ENCODE measurements at places on chromosomes 1 and 21.

DNA sequence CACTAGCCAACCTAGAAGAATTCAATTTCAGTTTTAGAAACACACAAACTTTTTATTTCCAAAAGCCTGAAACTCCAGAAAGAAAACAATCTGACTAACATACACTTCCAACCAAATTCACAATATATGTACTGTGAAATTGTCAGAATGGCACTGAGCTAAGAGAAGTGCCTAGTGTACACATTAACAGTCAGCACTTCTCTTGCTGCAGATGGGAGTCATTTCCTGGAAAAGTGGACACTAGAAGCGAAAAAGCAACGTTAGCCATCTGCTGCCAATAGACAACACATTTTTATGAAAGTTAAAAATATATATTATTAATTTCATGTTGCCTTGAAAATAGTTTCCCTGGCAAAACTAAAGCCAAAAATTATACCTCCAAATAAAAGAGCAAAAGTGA, 66.1 kb downstream of the EPS15 start:
- DNase-seq, result no peak

GRCh38 chr1:80367058-80367457, 1360.5 kb upstream of the ADGRL4 start:
- DNase-seq, result no peak

DNA sequence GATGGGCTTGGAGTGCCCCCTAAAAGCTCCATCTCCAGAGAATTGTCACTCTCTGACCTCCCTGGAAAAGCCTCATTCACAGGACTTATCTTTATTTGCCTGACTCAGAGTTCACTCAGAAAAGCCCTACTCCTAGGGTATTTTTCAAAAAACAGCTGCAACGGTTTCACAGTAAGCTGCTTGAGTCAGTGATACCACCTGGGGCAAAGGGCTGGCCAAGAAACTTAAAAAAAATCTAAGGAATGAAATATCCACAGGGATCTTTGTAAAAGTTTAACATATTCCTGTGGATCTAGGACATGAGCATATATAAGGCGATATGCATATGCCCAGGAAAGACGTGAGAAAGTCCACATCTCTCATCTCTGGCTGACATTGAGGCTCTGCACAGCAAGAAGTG, 33.8 kb upstream of the TSPAN2 start:
- no peak for DNase-seq

DNA sequence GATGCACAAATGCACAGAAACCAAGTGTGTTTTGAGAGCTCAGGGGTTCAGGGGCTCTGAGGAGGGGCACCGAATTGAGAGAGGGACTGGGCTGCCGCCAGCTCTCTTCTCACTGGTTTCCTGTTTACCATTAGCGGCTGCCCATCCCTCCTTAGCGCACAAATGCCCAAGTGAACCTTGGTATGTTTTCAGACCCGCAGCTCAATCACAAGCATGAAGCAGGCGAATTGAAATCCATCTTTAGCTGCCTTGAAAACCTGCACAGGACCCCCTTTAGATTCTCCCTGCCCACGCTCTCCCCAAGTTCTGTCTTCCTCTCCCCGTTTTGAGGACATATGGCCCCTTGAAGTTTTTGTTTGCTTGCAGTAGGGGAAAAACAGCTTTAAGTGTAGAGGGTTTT, 61.1 kb upstream of the ACOT11 start:
- DNase-seq, result no peak

GRCh38 chr21:36765229-36765628, 66.3 kb downstream of the SIM2 start:
- no peak for DNase-seq

GRCh38 chr21:32886339-32886738, 114.8 kb upstream of the PAXBP1 start:
- DNase-seq, result peak; percentile 20

DNA sequence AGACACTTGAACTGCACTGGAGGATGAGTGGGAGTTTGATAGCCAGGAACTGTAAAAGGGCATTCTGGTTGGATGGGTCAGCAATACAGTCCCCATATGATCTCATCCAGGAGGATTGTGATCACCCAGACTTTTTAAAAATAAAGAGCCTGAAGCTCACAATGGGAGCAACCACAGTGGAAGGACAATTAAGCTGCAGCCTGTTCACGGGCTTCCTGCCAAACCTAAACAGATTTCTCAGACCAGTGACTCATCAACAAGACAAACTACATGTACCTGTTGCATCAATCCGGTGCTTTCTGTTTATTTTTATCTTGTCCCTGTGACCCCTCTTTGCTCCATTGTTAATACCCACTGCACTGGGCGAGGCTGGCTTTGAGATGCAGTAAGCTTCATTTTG, 52.3 kb downstream of the PAPPA2 start:
- no peak for DNase-seq

GRCh38 chr1:185578293-185578692, 155.9 kb upstream of the HMCN1 start:
- DNase-seq, result no peak

DNA sequence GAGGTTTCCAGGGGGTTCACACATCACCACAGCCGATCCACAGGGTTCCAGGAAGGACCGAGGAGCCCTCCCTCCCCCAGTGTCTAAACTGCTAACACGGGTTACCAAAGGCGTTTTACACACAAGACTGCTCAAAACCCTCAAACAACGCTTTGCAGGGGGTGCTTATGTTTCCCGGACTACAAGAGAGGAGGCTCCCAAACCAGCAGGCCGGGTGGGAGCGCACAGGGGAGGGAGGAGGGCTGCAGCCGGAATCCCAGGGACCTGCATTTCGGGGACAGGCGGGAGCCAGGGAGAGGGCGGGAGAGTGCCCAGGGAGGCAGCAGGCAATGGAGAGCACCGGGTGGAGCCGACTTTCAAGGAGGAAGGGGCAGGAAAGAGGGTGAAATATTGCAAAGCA, 50.8 kb downstream of the ACBD3 start:
- DNase-seq, result no peak
